ENCODE measurements at places on chromosomes 5 and 9.

DNA sequence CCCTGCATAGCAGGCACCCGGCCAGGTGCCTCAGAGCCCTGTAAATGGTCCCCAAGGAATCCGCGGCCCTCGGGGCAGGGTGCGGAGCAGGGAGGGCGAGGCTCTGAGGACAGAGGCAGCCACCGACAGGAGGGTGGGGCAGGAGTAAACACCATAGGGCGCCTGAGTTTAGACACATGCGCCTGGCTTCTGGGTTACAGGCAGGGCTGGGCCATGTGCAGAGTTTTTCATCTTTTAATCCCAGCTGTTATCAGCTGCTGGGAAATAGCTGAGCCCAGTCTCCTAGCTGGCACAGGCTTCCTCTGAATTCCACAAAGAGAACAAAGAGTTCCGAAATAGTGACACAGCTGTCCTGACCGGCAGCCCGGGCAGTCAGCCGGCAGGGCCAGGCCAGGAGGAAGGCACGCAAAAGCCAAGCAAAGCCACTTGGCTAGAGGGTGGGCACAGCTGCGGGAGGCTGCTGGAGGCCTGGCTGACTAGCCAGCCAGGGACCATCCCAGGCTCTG is 98.9 kb upstream of the PHYKPL start:
- DNase-seq, result peak; percentile 80

DNA sequence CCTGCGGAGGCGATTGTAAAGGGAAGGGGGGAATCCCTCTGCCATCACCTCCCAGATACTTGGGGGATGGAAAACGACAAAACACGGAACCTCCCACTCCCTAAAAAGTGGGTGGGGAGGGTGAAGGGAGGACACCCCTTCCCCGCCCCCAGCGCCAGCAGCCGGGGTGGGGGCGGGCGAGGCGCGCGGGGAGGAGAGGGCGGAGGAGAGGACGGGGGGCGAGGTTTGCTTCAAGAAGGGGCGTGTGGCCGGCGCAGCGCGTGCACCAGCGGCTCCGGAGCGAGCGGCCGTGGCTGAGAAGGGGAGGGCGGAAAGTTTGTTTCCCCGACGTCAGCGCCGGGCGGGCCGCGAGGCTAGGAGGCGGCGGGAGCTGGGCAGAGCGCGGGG is at the start of gene PRRX2:
PRRX2 (plus strand) TSS at position 259 of the 387 bp plus-strand sequence. CDS start 221 bp downstream, outside the sequence.
- DNase-seq, result no peak

- DNase-seq, result no peak
Measured at GRCh38 chr9:129835860-129836223, 584 bp downstream of the USP20 start.

DNA sequence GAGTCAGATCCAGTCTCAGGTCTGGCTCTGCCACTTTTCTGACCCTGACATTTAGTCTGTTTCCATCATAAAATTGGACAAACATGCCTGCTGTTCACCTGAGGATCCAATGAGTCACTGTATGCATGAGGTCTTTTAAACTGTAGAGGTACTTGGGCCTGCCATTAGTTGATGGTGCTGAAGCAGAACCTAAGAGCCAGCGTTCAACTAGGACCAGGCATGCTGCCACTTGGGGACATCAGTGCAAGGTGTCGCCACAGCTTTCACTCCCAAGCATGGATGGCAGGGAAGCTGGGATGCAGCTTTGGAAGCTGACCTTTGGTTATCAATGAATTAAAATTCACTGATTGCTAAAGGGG is 37.1 kb downstream of the NEUROG1 start:
- DNase-seq, result no peak

DNA sequence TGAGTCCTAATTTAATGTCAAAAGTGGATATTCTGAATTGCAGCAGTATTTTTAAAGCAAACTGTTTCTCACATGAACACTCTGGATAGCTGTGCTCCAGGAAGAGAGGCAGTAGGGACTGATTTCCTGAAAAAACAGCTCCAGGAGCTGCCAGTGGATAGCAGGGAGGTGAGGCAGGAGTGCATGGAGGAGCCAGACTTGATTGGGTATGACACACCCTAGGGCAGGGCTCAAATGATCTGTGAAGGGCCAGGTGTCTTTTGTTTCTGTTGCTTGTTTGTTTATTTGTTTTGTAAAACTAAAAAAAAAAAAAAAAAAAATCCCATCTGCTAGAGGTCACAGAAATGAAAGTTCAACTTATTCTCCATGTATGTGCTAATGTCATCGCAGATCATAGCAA is 83.4 kb downstream of the ADRB2 start:
- no peak for DNase-seq

- DNase-seq, result no peak
Measured at GRCh38 chr5:55900068-55900467, 48.9 kb downstream of the IL31RA start.

GRCh38 chr5:145008876-145009530 is 826.1 kb downstream of the PRELID2 start:
- no peak for DNase-seq

- no peak for DNase-seq
Measured at GRCh38 chr5:60687927-60688720, 11.8 kb downstream of the DEPDC1B start.

DNA sequence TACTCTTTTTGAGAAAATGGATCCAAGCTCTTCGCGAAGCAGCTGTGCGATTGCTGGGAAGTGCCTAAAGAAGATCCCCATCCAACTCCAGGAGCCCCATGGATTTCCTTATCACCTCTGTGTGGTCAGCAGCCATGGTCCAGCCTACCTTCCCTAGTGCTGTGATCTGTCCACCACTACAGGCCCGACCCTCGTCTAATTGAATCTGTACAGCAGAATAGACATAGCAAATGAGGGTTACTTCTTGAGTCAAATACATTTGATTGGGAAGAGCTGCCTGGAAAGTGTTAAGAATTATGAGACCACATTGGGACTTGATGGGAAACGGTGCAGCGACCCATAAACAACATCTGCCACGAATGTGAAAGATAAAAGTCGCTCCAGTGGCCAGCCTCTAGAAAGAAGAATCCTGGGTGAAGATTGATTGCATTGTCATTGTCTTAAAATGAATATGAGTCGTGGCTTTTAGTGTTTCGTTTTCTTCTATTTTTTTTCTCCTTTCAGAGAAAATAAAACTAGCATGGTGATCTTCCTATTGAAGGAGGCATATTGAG is 118.4 kb downstream of the PAM start:
- DNase-seq, result no peak

- DNase-seq, result no peak
Measured at GRCh38 chr5:88956416-88956815, 73.4 kb upstream of the MEF2C start.

- no peak for DNase-seq
Measured at GRCh38 chr9:95857124-95857523, 18.4 kb upstream of the ERCC6L2 start.

- no peak for DNase-seq
Measured at GRCh38 chr9:72871685-72872084, 81.2 kb downstream of the ALDH1A1 start.

DNA sequence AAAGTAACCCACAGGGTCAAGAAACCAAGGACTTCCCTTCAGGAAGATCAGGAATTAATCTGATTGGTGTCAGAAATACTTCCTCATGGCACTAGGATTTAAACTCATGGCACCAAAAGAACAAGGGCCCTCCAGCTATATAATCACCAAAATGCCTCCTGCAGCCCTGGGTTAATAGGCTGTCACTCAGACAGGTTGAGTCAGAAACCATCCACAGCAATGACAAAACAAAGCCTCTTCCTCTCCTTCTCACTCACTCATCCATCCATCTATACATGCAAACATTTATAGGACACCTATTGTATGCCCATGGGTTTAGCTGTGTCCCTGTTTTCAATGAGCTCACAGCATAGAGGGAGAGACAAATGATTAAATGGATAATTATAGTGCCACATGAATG is 62.5 kb upstream of the SPOCK1 start:
- no peak for DNase-seq
